CD4-positive, alpha-beta T cell treated with Interleukin-6 for 4 hours (primary cell): ENCODE measurements at places on chromosomes 13 and 19.

GRCh38 chr13:57933606-57934005, 302.1 kb downstream of the PCDH17 start:
- no peak for DNase-seq

DNA sequence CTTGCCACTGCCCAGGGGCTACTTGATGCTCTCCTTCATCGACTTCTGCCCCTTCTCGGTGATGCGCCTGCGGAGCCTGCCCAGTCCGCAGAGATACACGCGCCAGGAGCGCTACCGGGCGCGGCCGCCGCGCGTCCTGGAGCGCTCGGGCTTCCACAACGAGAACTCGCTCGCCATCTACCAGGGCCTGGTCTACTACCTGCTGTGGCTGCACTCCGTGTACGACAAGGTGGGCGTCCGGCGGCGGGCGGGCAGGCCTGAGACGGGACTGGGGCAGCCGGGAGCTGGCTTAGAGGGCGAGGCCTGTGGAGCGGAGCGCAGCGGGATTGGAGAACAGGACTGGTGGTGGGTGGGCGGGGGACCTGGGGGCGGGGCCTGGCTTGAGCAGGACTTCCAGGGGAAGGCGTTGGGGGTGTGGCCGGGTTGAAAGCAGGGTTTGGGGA, 12.7 kb upstream of the PSMD8 start:
- DNase-seq: peak; percentile 82

- no peak for DNase-seq
Observed at GRCh38 chr13:26198116-26198515, 24.0 kb downstream of the RNF6 start.

DNA sequence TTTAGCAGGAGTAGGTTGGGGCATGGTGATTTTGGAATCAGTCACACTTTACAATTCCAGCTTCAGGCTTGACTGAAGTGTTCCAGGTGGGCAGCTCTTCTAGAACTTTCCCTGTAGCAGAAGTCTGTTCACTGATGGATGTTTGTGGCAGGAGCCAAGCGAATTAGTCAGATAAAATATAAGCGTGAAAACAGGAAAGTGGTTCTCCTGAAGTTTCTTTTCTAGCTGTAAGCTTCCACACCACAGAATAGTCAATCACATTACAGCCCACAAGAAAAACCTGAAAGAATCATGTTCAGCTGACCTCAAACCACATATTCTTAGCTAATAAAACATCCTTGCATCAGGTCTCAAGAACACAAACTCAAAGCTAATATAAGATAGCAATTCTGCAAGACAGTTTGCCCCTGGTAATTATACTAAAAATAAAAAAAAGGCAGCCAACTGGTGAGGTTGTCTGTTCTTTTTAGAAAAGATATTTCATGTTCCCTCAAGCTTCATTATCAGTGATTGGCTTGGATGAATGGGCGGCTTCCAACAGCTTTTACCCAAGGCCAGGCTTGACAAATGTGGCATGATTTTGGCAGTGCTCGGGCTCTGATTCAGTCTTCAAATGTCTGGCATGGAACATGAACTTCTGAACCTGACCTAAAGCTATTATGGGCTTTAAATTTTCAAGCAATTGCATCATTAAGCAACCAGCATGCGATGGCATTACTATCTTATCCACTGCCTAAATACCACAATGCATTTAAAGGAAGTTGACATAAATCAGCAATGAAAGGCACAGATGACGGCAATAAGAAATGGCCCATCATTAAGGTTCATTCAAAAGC, 136.8 kb downstream of the DCLK1 start:
- no peak for DNase-seq

DNA sequence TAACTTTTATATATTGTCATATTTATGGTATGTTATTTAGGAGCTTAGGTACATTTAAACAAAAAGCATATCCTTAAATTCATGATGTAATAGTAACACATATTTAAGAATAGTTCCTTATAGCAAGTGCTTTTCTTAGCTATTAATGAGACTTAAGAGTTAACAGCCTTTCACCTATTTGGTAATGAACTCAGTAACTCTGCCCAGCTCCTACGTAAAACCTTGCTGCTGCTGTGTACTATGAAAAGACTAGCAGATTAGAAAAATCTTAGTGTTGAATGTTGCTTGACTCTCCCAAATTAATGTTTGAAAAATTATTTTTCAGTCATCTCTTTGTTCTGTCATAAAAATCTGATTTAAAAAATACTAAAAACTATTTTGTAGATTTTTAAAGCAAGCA, 6.9 kb downstream of the GPR180 start:
- DNase-seq: no peak

GRCh38 chr13:51034906-51035305, 76.2 kb downstream of the C13orf42 start:
- DNase-seq: no peak

GRCh38 chr13:76994281-76994680, 2.4 kb downstream of the CLN5 start:
- DNase-seq: no peak

GRCh38 chr19:49684251-49684982, 5.0 kb upstream of the ADM5 start:
- DNase-seq: peak; percentile 38

- DNase-seq: no peak
Observed at GRCh38 chr19:7811989-7812388, 18.0 kb upstream of the EVI5L start.

GRCh38 chr19:27681972-27682371, 1531.0 kb downstream of the UQCRFS1 start:
- no peak for DNase-seq

GRCh38 chr19:48587387-48587786, 19.2 kb upstream of the SPACA4 start:
- no peak for DNase-seq

DNA sequence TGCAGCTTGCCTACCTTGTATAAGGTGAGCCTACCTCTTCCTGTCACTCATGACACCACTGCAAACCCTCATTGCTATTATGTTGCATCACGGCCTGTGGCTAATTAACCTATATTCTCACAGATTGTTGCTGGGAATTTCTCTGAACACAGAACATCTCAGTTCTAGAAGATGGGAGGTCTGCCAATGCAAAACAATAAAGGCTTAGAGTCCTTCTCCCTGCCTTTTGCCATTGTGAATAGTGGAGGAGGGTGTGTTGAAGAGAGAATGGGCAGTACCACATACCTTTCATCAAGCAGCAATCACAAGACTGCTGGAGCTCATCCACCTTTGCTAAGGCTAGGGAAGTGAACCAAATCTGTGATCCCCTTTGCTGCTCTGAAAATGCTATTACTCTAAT, 34.4 kb downstream of the WDFY2 start:
- no peak for DNase-seq

DNA sequence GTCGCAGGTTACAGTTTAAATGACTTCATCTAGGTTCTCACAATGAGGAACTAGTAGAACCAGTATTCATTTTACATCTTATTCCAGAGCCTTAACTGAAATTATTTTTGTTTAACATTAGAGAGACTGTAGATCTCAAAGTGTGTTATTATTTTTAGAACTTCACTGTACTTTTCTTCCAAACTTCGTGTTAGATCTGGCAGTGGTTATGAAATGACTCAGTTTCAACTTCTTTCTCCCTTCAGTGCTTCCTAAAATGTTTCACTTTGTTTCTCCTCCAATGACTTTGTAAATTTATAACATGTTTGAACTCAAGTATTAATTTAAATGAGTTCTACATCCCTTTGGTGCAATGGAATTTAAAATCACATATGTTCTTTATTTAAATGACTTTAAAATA, 139.3 kb downstream of the PCDH9 start:
- DNase-seq: no peak

DNA sequence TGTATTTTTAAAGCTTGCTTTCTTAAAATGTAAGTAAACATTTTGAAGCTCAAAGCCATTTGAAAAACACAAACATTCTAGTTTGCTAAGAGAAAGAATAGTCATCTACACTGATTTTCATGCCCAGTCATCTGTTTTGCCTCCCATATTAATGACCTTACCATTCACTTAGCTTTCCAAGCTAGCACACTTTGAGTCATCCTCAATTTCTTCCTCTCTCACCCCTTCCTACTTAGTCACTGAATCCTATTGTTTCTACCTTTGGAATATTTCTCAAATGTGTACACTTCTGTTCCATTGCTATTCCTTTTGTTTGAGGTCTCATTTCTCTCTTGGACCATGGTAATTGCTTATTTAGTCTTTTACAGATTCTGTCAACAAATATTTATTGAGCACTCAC, 7.3 kb upstream of the HS6ST3 start:
- DNase-seq: no peak

- DNase-seq: no peak
Observed at GRCh38 chr13:110398564-110399507, 91.8 kb downstream of the COL4A2 start.

- DNase-seq: no peak
Observed at GRCh38 chr19:52739576-52739975, 4.7 kb upstream of the ZNF611 start.

- DNase-seq: no peak
Observed at GRCh38 chr13:113477724-113478123, 12.8 kb downstream of the DCUN1D2 start.

DNA sequence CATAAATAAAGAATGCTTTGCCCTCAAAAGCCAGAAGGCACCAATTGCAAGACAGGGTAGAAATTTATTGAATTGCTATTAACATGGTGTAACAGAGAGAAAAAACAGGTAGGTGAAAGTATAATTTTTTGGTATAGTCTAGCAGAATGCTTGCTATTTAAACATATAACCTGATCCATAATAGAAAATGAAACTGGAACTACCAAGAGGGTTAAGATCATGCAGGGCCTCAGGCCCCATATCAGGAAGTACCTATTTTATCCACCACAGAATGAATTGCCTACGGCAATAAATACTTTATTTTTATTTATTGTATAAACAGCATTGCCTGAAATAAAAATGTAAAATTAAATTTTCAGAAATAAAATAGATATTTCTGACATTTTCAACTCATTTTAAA, 159.5 kb downstream of the PRR20E start:
- DNase-seq: no peak

DNA sequence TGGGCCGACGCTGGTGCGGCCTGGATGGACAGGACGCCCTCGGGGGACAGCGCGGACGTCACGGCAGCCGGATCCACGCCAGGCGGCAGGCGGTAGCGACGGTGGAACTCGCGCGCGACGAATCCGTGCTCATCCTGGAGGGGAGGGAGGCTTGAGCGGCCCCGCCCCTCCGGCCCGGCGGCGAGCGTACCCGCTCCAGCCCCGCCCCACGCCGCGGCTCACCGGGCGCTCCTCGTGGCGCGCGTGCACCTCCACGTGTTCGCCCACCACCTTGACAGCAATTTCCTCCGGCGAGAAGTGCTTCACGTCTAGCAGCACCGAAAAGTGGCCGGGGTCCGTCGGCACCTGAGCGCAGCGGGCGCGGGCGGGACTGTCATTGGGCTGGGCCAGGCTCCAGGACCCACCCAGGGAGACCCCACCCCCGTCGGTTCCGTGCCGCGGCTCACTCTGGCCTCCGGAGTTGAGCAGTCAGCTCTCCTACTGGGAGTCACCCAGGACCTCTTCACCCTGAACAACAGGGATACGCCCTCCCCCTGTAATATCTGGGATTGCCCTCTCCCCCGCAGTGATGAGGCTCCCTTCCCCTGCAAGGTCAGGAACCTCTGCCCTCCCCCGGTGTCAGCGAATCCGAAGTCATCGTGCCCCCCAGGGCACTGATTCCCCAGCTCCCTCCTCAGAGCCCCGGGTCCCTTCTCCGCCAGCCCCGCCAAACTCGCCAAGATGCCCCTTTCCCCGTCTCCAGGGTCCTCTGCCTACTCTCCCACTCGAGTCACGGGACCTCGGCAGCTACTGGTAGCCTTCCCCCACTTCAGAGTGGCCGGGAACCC, 1.1 kb downstream of the HSPB6 start:
- peak; percentile 70 for DNase-seq

- no peak for DNase-seq
Observed at GRCh38 chr13:113777311-113778260, 18.6 kb downstream of the TMEM255B start.

GRCh38 chr19:281156-281853, 9.9 kb downstream of the PLPP2 start:
- no peak for DNase-seq

GRCh38 chr19:46515879-46516350, 20.2 kb upstream of the PNMA8B start:
- DNase-seq: peak; percentile 52

GRCh38 chr13:28559636-28560259, 64.8 kb upstream of the FLT1 start:
- no peak for DNase-seq

DNA sequence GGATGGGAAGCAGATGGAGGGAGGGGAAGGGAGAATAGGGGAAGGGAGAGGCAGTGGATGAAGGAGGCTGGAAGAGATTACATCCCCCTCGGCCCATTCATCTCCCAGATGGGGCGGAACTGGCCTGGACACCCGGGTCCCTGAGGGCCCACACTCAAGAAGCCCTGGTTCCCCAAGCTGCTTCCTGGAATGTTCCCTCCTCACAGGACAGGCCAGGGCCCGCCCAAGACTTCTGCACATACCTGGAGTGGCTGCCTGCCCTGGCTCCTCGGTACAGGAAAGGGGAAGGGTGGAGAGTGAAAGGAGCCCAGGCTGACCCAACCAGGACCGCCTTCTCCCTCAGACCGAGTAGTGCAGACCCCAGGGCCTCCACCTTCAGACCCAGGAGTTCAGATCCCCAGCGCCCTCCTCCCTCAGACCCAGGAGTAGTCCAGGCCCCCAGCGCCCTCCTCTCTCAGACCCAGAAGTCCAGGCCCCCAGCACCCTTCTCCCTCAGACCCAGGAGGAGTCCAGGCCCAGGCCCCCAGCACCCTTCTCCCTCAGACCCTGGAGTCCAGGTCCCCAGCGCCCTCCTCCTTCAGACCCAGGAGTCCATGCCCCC, 489 bp downstream of the NTF4 start:
- no peak for DNase-seq

GRCh38 chr13:67341406-67341805, 111.3 kb upstream of the PCDH9 start:
- DNase-seq: no peak

GRCh38 chr19:9727644-9728043, 40.9 kb downstream of the ZNF846 start:
- no peak for DNase-seq

DNA sequence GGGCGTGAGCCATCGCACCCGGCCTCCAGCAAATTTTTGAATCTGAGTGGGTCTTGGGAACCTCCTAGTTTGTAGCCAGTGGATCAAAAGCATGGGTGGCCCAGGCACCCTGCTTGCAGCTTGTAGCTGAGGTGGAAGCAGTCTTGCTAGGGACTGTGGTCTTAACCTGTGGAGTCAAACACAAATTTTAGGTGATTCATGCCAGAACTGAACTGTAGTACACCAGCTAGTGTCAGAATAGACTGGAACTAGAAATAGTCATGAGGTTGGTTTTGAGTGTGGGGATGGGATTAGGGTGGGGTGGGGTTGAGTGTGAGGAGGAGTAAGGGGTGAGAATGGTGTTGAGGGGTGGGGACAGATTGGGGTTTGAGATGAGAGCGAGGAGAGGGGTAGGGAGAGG, 5.8 kb downstream of the LIM2 start:
- no peak for DNase-seq

- no peak for DNase-seq
Observed at GRCh38 chr13:104006625-104007075, 940.4 kb upstream of the SLC10A2 start.

GRCh38 chr13:90800082-90800746, 547.3 kb upstream of the MIR17HG start:
- DNase-seq: no peak
